ENCODE measurements at places on chromosomes 5 and 9.

GRCh38 chr5:91109634-91110033 is 273.5 kb downstream of the ARRDC3 start:
- no peak for DNase-seq

DNA sequence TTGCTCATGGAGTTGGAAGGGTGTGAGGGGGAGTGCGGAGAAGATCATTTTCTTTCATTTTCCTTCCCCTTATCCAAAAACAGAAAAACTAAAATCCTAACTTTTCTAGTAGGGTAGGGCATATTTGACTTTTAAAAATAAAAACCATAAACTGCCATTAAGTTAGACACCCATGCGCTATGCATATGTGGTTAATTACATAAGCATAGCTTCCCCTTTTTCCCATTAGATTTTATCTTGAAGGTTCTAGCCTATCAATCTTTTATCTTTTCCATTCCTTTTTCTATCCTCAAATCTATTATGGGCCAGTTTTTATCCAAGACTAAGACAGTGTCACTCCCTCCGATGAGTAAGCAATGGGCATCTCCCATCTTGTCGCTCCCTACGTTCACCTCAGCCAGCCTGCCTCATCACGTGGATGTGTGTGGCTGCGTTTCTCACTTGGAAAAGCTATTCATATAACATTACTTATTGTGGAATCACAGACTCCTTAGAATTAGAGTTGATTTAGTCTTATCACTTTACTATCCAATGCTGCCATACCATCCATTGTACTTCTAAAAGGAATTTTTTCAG is 49.2 kb downstream of the PCSK5 start:
- peak; percentile 17 for DNase-seq

GRCh38 chr9:76044266-76044819 is 153.9 kb downstream of the PCSK5 start:
- no peak for DNase-seq

DNA sequence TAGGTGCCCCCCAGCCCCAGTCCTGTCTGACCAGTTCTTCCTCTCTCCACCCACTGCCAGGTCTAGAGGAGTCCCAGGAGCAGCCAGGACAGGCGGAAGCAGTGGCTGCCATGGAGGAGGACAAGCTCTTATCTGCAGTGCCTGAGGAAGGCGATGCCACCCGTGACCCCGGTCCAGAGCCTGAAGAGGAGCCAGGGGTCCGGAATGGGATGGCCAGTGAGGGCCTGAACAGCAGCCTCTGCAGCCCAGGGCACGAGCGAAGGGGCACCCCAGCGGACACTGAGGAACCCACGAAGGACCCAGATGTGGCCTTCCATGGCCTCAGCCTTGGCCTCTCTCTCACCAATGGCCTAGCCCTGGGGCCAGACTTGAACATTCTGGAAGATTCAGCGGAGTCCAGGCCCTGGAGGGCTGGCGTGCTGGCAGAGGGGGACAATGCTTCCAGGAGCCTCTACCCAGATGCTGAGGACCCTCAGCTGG is 13.8 kb downstream of the PSD2 start:
- DNase-seq: no peak

GRCh38 chr5:128213340-128213739 is 129.8 kb downstream of the SLC12A2 start:
- peak; percentile 39 for DNase-seq

GRCh38 chr5:8012131-8012977 is 143.4 kb downstream of the MTRR start:
- DNase-seq: no peak

GRCh38 chr5:16456103-16456832 is 9.3 kb downstream of the ZNF622 start:
- peak; percentile 47 for DNase-seq

DNA sequence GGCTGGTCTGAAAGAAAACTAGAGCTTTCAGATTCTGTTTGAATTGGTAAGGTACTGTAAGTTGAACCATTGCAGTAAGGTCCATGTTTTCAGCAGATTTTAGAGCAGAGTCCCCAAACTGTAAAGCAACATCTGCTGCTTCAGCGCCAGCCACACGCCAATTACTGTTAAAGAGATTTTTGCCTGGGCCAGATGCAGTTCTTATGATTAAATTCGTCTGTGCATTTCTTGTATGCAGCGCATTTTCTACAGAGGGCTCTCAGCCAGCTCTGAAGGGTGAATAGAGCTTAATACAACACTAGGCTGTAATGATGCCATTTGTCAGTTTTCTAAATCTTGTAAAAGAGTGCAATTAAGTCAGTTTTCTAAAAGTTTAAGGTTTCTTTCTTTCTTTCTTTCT is 246.3 kb downstream of the COX7C start:
- DNase-seq: no peak

GRCh38 chr9:95505717-95506427 is 10.9 kb downstream of the PTCH1 start:
- peak; percentile 33 for DNase-seq

DNA sequence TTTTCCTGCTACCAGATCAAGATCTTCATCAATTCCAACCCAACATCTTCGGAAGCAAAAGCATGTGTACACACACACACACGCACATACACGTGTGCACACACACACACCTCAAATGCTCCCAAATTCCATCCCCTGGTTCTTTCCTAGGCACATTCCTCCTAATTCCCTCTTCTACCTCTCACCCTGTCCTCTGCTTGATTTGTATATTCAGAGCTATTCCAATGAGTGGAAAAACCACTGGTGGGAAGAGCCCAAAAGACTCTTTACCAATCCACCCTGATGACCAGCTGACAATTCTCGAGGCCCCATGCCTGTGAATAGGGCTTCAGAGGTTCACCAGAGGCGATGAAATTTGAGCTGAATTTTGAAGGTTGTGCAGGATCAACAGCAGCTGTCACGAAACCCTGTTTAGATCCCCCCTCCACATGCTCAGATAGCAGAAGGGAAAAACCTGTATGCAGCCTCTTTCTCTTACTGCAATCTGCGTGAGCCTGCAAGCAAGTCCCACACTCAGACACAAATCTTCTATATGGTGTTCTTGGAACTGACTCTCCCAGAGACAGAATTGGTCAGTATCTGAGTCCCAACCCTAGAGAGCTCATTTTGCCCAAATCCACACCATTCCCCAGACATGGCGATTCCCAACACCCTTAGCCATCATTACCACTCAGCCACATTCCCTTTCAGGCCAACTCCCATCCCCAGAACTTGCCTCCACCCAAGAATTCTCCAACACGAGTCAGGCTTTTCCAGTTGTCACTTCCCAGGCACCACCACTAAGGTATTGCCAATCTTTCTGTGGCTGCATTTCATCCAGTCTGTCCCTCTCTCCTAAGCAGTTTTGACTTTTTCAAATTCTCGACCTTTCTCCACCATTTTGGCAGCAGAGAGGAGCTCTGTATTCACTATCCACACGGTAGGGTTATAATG is 4.3 kb upstream of the TRIO start:
- no peak for DNase-seq

- no peak for DNase-seq
Measured at GRCh38 chr5:180594311-180595045, 3.2 kb upstream of the SCGB3A1 start.

GRCh38 chr9:27152405-27152718 is 43.3 kb downstream of the TEK start:
- DNase-seq: no peak

- DNase-seq: peak; percentile 33
Measured at GRCh38 chr9:133403766-133404453, 13.9 kb downstream of the REXO4 start.

DNA sequence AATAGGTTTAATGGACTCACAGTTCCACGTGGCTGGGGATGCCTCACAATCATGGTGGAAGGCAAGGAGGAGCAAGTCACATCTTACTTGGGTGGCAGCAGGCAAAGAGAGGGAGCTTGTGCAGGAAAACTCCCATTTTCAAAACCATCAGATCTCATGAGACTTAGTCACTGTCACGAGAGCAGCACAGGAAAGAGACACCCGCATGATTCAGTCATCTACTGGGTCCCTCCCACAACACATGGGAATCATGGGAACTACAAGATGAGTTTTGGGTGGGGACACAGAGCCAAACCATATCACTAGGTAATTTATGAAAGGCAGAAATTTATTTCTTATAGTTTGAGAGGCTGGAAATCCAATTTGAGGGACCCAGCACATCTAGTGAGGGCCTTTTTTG is 40.0 kb downstream of the MTREX start:
- peak; percentile 6 for DNase-seq

DNA sequence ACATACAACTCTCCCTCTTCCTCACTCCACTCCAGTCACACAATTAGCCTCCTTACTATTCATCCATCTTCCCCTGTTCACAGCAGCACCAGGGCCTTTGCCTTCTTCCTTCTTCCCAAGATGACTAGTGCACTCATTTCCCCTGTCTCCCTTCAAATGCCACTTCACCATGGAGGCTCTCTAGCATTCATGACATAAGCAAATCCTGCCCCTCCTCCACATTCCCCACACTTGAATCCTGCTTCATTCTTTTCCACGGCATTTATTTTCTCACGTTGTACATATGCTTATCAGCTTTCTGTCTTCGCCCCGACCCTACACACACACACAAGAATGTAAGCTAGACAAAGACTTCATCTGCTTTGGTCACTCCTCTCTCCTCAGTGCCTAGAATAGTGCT is 133.3 kb downstream of the CDK5RAP2 start:
- DNase-seq: no peak

All from foreskin keratinocyte (primary cell).